B cell (primary cell): ENCODE measurements at places on chromosomes 7 and 10. TPM values are rescaled to one million over a fixed set of nuclear protein-coding genes. Genes with fewer than 3 reads are reported as not detected.
A peak's percentile ranks its signal among the peaks of the same experiment; 100 is the strongest.

DNA sequence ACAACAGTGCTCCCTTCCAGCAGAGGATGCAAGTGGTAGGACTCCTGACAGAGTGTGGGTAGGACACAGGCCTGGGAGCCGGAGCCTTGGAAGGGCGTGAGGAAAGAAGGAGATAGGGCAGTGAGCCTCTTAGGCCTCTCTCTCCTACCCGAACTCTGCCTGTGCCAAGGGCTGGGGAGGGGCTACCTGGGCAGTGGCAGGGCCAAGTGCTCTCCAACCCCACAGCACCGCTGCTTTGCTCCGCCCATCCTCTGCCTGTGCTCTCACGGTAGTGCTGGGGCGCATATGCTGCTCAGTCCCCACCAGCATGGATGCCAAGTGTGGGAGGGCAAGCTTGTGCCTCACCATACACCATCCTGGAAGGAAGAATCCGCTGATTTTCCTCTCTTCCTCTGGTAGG, 7.5 kb downstream of the FAM131B start:
- no peak overlapping the region for H3K4me3 ChIP-seq
- H3K4me1 ChIP-seq, result no peaks in the 10 kb centered on the region
- no peaks in the 10 kb centered on the region for H3K27me3 ChIP-seq
- no peak overlapping the region for H3K27ac ChIP-seq

DNA sequence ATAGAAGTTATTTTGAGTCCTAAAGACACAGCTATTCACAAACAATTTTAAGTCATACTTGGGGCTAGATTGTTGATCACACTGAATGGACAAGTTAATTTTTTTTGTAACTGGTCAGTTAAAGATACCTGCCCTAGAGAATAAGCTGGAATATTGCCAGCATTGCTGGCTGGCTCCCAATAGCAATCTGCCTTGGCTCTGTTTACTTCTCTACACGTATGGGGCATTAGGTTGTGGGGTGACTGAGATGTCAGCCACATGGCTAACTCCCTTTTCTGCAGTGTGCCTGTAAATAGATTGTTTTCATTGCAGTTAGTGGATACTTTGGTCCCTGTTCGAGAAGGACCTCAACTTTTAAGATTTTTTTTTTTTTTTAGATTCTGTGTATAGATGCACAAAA, 128.2 kb downstream of the SEMA3E start:
- H3K27me3 ChIP-seq, result no peaks in the 10 kb centered on the region
- no peak overlapping the region for H3K4me3 ChIP-seq
- DNase-seq, result no peak

- no peak for DNase-seq
- no peaks in the 10 kb centered on the region for H3K27me3 ChIP-seq
- H3K4me1 ChIP-seq, result no peaks in the 10 kb centered on the region
- no peaks in the 10 kb centered on the region for H3K36me3 ChIP-seq
- no peak overlapping the region for H3K27ac ChIP-seq
- H3K4me3 ChIP-seq, result no peak overlapping the region
These were observed 274.8 kb upstream of the TAC1 start for GRCh38 chr7:97457054-97457453.

DNA sequence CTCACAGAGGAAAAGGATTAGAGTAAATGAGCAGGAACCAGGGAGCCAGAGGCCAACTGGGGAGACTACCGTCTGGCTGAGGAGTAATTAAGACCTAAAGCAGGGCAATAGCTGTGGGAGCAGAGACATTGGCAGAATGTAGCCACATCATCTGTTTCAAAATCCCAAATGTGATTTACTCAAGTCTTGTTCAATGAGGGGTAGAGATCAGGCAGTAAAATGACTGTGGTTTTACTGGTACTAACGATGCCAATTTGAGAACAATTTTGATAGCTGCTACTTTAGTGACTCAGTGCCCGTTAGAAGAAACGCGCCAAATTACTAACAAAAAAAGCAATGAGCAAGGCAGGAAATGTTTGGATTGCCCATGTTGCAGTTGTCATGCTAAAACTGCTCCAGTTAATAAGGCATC, 12.7 kb upstream of the MIOS start:
- H3K4me3 ChIP-seq, result no peak overlapping the region
- no peak for DNase-seq
- peaks cover 5% of the 10 kb centered on the region for H3K36me3 ChIP-seq
- no peaks in the 10 kb centered on the region for H3K4me1 ChIP-seq

CLDN4 gene
- total RNA-seq, result not detected in 2 replicates

- H3K27me3 ChIP-seq, result no peaks in the 10 kb centered on the region
- peak; percentile 22 for DNase-seq
- no peak overlapping the region for H3K27ac ChIP-seq
- no peak overlapping the region for H3K4me3 ChIP-seq
- peaks cover 12% of the 10 kb centered on the region for H3K4me1 ChIP-seq
These were observed 73.9 kb upstream of the PDGFA start for GRCh38 chr7:593324-594115.

DNMBP gene
- 22.6 TPM in 2 replicates for total RNA-seq

DNA sequence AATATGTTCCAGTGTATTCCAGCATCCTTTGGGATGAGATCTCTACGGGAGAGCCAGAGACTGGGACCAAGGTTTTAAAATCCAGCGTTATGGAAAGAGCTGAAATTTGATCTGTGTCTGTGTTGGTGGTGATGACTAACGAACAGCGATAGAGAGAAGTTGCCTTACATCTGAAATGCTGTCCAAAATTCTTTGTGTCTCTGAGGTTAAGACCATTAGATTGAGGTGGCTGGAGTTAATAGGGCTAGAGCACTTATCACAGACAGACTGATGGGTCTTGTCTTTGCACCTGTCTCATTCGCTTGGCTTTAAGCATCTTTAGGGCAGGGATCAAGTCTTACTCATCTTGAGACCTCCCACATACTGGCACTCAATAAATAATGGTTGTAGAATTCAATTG, 41.0 kb upstream of the RAPGEF5 start:
- no peak for DNase-seq
- no peaks in the 10 kb centered on the region for H3K27me3 ChIP-seq
- no peak overlapping the region for H3K4me3 ChIP-seq

DNA sequence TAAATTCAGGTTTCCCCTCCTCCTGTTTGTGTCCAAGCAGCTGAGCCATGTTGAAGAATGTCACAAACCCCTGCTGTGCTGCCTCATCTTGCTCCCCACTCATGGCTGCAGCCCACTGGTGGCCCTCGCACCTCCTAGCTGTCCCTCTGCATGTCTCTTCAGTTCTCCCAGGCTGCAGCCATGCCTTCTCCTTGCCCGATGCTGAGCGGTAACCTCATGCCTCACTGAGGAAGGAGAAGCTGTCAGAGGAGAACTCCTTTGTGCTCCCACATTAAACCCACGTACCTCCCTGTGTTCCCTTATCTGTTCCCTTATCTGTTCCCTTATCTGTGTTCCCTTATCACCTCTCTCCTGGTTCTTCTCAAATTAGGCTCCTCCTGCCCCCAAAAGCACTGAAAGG, 10.3 kb upstream of the FRMPD2 start:
- no peak overlapping the region for H3K4me3 ChIP-seq
- no peaks in the 10 kb centered on the region for H3K27me3 ChIP-seq
- DNase-seq, result no peak
- H3K4me1 ChIP-seq, result no peaks in the 10 kb centered on the region

DNA sequence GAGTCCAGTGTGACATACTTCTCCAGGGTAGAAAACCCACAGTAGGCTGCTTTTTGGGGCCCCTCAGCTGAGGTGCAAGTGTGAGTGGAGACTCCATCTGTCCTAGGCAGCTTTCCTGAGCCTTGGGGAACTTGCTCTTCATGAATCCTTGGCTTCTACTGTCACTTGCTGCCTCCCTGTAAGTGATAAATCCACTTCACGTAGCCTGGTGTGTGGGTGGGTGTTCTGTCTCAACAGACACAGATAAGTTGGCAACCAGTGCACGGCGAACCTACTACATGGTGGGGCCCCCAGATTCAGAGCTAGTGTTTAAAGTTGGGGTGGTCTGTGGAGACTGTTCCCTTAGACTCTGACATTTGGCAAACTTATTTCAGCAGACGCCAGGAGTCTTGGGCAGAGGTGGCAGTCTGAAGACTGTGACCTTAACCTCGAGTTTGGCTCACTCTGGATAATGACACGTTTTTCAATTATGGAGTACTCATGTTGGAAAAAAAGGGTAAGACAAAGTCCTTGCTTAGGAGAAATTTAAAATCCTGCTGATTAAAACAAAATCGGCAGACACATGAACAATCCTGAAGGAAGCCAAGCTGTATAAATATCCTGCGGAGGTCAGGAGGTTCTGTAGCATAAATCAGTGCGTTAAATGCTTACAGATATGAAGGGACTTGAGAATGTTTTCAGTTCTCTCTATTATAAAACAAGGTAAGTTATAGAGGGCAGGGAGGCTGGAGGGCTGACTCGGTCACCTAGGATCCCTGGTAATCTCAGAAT, 376.9 kb downstream of the PHTF2 start:
- H3K36me3 ChIP-seq, result no peaks in the 10 kb centered on the region
- peaks cover 4% of the 10 kb centered on the region for H3K27me3 ChIP-seq
- DNase-seq, result no peak
- no peaks in the 10 kb centered on the region for H3K4me1 ChIP-seq
- no peak overlapping the region for H3K27ac ChIP-seq
- no peak overlapping the region for H3K4me3 ChIP-seq

DNA sequence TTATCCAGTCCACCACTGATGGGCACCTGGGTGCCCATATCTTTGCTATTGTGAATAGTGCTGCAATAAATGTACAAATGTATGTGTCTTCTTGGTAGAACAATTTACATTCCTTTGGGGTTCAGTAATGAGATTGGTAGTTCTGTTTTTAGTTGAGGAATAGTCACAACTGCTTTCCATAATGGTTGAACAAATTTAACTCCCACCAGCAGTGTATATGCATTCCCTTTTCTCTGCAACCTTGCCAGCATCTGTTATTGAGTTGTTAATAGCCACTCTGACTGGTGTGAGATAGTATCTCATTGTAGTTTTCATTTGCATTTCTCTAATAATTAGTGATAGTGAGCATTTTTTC, 27.8 kb downstream of the COA1 start:
- H3K27ac ChIP-seq, result no peak overlapping the region
- H3K4me1 ChIP-seq, result peaks cover 24% of the 10 kb centered on the region
- H3K27me3 ChIP-seq, result no peaks in the 10 kb centered on the region
- DNase-seq, result no peak
- no peak overlapping the region for H3K4me3 ChIP-seq
- H3K36me3 ChIP-seq, result no peaks in the 10 kb centered on the region
